ENCODE measurements at places on chromosomes 2 and 18. TPM values are rescaled to one million over a fixed set of nuclear protein-coding genes. Genes with fewer than 3 reads are reported as not detected.

DNA sequence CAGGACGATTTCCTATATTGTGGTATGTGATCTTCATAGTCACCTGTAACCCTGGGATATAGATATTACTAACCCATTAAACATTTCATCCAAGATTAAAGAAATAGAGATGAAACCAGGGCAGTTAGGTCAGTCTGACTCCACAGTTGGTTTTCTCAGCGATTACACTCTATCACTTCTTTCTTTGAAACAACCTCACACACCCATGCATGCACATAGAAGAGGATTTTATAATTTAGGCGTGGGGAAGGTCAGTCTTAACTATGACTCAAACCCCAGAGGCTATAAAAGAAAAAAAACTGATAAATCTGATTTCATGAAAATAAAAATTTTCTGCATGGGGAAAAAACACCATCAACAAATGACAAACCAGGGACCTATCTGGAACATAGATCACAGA lies 54.2 kb downstream of the BCL2 start:
- no peak overlapping the region for H3K4me3 ChIP-seq
- DNase-seq = no peak
- H3K27me3 ChIP-seq = peaks cover 3% of the 10 kb centered on the region
- H3K4me1 ChIP-seq = no peaks in the 10 kb centered on the region
- no peak overlapping the region for H3K27ac ChIP-seq
- H3K36me3 ChIP-seq = no peaks in the 10 kb centered on the region

Gene CFC1
- not detected for total RNA-seq

DNA sequence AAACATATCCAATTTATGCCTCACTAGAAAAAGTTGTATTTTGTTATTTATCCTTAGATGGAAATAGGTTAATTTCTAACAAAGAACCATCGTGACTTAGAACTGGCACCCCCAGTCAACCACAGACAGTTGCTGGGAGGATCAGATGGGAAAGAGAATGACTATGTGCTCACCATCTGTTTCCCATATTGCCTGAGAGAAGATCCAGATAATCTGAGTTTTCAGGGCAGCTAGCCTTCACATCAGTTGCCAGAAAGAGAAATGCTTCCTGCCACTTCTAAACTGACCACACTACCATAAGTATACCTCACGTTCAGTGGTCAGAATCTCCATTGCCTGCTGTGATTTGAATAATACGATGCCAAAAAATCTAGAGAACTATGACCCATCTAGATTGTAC lies 28.4 kb upstream of the NEB start:
- no peak for DNase-seq
- H3K27ac ChIP-seq = no peak overlapping the region
- no peaks in the 10 kb centered on the region for H3K4me1 ChIP-seq
- no peaks in the 10 kb centered on the region for H3K27me3 ChIP-seq

DNA sequence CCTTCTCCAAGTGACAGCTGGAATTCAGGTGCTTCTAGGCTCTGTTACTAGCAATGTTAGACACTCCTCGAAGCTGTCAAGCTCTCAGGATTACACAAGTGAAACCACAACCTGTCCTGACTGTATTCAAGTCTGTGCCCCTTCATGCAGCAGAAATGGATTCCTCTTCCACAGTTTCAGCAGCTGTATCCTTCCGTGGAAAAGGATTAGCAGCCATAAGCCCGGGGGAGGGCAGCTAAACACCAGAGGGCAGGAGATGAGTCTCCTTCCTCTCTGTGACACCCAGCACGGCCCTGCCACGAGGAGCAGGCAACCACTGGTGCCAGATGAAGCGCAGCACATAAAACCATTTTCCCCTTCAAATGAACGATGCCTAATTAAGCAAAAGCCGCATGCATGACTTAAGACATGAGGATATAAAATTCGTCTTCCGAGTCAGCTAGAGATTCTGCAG lies 1.2 kb downstream of the ST3GAL5 start:
- no peak for DNase-seq
- H3K36me3 ChIP-seq = no peaks in the 10 kb centered on the region
- H3K27ac ChIP-seq = no peak overlapping the region
- H3K4me3 ChIP-seq = peak overlapping the region; percentile 86
- H3K27me3 ChIP-seq = 0 out of 2 replicates have a peak, but pooled peaks cover 3% of the 10 kb centered on the region
- peaks cover 17% of the 10 kb centered on the region for H3K4me1 ChIP-seq

Gene DNER
- 0.31 TPM for total RNA-seq

Gene ATP5F1A
- 298 TPM for total RNA-seq

GRCh38 chr18:65934874-65935273 lies 184.1 kb downstream of the CDH7 start:
- no peak overlapping the region for H3K27ac ChIP-seq
- H3K27me3 ChIP-seq = no peaks in the 10 kb centered on the region
- no peak for DNase-seq
- H3K36me3 ChIP-seq = no peaks in the 10 kb centered on the region
